ENCODE measurements at places on chromosomes 5 and 9. TPM values are rescaled to one million over a fixed set of nuclear protein-coding genes. Genes with fewer than 3 reads are reported as not detected.

GRCh38 chr9:102309379-102309778, 570.9 kb upstream of the GRIN3A start:
- DNase-seq: no peak

- no peak for DNase-seq
These were observed 406.0 kb upstream of the DMAC1 start for GRCh38 chr9:8205576-8205975.

- no peak for DNase-seq
These were observed 77.4 kb downstream of the SEC61B start for GRCh38 chr9:99299211-99300102.

DNA sequence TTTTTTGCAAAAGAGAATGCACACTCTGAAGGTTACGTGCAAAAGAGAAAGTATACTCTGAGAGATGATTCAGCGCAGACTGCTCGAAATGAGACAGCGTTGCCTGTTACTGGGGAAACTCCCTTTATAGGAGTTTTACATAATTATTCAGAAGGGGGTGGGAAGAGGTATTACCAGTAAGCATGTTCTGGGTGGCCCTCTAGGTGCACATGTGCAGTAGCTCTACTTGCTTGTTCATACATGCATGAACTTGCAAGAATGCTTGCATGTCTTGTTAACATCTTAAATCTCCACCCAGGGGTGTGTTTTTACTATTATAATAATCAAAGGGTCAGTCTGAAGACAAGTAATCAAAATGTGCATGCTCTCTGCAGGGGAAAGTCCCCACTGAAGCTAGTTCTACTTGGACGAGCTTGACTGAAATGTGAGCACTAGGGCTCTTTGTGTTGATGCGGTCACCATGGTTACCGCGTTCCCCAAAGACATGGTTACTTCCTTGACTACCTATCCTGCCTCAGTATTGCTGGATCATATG, 75.5 kb downstream of the SGCD start:
- DNase-seq: no peak

GRCh38 chr5:78527054-78527859, 121.3 kb downstream of the LHFPL2 start:
- no peak for DNase-seq

DNA sequence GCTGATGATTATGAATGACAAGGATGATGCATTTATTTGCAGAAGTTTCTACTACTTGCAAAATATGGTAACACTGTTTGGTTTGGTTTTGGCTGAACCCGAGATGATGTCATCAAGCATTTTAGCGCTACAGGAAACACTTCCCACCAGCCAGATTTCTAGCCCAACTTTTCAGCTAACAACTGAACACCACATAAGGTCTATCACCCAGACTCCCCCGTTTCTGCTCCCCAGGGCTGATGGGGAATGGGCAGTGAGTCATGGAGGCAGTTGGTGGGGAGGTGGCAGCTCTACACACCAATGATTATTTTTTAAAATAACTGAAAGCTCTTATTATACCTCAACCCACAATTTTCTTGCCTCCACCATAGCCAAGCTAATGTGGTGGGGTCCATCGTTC, 302.9 kb downstream of the CEMIP2 start:
- no peak for DNase-seq

The SOX30 gene
- 0.11 TPM for total RNA-seq

GRCh38 chr5:68242743-68243142, 27.2 kb downstream of the PIK3R1 start:
- DNase-seq: no peak

The CD180 gene
- not detected for total RNA-seq

The SLC36A3 gene
- not detected for total RNA-seq

All from activated CD8-positive, alpha-beta T cell treated with anti-CD3 and anti-CD28 coated beads, Interleukin-2, amount 10 ng/mL, durations not matched to agents 7 days and 5 days (primary cell).